ENCODE measurements at places on chromosomes 11 and 22.
A peak's percentile ranks its signal among the peaks of the same experiment; 100 is the strongest.

GRCh38 chr11:32830413-32830738, 649 bp downstream of the PRRG4 start:
- DNase-seq, result no peak

- peak; percentile 37 for DNase-seq
These were observed 2.4 kb downstream of the ZDHHC24 start for GRCh38 chr11:66543263-66544107.

DNA sequence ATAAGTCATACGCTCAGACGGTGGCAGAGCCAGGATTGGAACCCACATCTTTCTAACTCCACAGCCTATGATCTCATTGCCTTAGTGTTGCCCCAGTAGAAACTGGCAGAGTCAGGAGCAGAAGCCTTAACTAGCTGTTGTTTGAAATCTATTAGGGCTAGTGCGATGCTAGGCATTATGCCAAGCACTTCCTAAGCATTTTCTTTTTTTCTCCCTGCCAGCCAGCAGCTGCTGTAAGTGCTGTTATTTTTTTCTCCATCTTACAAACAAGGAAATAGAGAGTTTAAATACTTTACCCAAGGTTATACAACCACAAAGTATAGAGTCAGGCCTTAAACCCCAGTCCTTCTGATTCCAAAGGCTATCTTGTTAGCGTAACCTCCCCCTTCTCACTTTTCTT, 161.0 kb upstream of the SORL1-AS1 start:
- DNase-seq, result no peak

GRCh38 chr11:109929308-109929707, 163.9 kb upstream of the ZC3H12C start:
- no peak for DNase-seq

Measured in stimulated activated CD4-positive, alpha-beta T cell treated with anti-CD3 and anti-CD28 coated beads, Interleukin-12 subunit alpha, Interleukin-12 subunit beta, amount 100 ng/mL, for 4 hours (primary cell).